NCI-H1092 (cell line): ENCODE measurements at places on chromosomes 1 and 21.

DNA sequence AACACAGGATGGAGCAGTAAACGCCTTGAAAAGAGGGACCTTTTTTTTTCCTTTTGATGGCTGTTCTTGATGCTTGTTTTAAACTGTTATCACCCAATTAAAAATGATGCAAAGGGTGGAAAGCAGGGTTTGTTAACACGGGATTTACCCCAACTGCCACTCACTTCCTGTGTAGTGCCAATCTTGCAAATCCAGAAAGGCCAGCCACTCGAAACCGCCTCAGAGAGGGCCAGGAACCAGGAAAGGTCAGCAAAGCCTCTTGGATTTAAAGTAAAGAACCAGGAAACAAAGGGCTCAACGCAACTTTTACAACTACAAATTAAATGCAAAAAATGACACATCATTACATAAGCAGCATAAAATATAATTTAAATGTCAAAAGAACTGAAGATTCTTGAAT is 347.4 kb downstream of the PDE4B start:
- no peak for DNase-seq

DNA sequence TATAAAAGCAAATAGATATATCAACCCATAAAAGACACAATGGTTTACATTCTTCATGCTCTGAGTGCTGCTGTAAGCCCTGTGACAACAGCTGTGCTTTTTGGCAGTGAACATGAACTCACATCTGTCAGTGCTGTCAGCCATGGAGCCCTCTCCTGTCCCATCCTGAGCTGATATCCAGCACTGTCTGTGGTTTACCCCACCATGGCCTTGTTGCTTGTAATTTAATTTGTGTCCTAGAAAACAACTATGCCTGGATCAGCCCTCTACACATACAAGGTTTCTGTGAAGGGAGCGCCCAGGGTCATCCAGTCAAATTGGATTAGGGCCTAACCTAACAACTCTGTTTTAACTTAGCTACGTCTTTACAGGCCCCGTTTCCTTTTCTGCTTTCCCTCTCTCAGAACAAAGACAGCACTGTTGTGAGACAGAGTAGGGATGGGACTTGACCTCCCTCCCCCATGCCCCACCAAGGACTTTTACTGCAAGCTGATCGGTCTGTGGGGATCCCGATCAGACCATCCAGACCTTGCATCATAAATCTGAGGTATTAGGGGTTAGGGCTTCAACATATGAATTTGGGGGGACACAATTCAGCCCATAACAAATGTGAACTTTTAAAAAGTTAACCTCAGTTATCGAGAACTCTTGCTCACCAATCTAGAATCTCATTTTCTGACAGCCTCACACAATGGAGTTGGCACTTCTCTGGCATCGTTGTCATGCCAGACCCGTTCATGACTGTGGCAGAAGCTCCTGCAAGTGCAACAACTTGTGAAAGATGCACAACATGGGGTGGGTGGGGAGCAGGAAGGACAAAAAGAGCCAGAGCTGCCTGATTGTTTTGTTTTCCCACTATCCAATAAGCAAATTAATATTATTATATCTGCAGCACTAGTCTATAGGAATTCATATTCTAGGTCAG is 16.4 kb upstream of the SLC44A3 start:
- DNase-seq: no peak

- no peak for DNase-seq
These were observed 406.6 kb upstream of the TMPRSS15 start for GRCh38 chr21:18810136-18810535.

GRCh38 chr1:166040202-166040997 is 126.4 kb downstream of the FAM78B start:
- no peak for DNase-seq
